ENCODE measurements at places on chromosomes 4 and X. TPM values are rescaled to one million over a fixed set of nuclear protein-coding genes. Genes with fewer than 3 reads are reported as not detected.

CENPVL3 gene
- not detected for total RNA-seq

EXOC1L gene
- not detected for total RNA-seq

PPARGC1A gene
- total RNA-seq: 0.43 TPM

GRID2 gene
- total RNA-seq: not detected

NSD2 gene
- 36.3 TPM for total RNA-seq

WAS gene
- not detected for total RNA-seq

Data from smooth muscle cell of bladder (primary cell).